Fibroblast of villous mesenchyme (primary cell): ENCODE measurements at places on chromosomes 4 and X. TPM values are rescaled to one million over a fixed set of nuclear protein-coding genes. Genes with fewer than 3 reads are reported as not detected.

Gene MAGEB5
- total RNA-seq: not detected in 2 replicates

Gene FGF13
- total RNA-seq: under 0.01 TPM in 1 of 2 replicates, not detected in the other

Gene PCDH7
- total RNA-seq: 53.1 and 122 TPM in 2 replicates

Gene TAF7L
- 0.32 and 1.3 TPM in 2 replicates for total RNA-seq

Gene CRMP1
- under 0.01 TPM in 1 of 2 replicates, not detected in the other for total RNA-seq

Gene CTAG1B
- total RNA-seq: not detected in 2 replicates

Gene SOWAHD
- total RNA-seq: 0.43 TPM in 1 of 2 replicates, not detected in the other

Gene MTTP
- under 0.01 TPM in 1 of 2 replicates, not detected in the other for total RNA-seq

Gene ARAP2
- total RNA-seq: 4.8 and 11.2 TPM in 2 replicates

Gene GABRA4
- total RNA-seq: not detected in 2 replicates

Gene SULT1B1
- under 0.01 TPM in 2 replicates for total RNA-seq

Gene CLNK
- total RNA-seq: not detected in 2 replicates

Gene SLC6A8
- 9.1 and 12.2 TPM in 2 replicates for total RNA-seq

Gene RAI2
- not detected in 2 replicates for total RNA-seq

Gene MAPK10
- total RNA-seq: 4.8 and 12.1 TPM in 2 replicates

Gene PCSK1N
- total RNA-seq: 0.32 TPM in 1 of 2 replicates, not detected in the other

Gene SRPX
- 35.4 and 36.7 TPM in 2 replicates for total RNA-seq

Gene CXCL8
- 25.1 and 294 TPM in 2 replicates for total RNA-seq

Gene IGSF1
- under 0.01 and 0.32 TPM in 2 replicates for total RNA-seq

Gene TRAPPC2
- 13.2 and 28.1 TPM in 2 replicates for total RNA-seq
